Heart right ventricle (tissue), 16 donors: ENCODE measurements at places on chromosomes 12 and 14. TPM values are rescaled to one million over a fixed set of nuclear protein-coding genes. Genes with fewer than 3 reads are reported as not detected.

DNA sequence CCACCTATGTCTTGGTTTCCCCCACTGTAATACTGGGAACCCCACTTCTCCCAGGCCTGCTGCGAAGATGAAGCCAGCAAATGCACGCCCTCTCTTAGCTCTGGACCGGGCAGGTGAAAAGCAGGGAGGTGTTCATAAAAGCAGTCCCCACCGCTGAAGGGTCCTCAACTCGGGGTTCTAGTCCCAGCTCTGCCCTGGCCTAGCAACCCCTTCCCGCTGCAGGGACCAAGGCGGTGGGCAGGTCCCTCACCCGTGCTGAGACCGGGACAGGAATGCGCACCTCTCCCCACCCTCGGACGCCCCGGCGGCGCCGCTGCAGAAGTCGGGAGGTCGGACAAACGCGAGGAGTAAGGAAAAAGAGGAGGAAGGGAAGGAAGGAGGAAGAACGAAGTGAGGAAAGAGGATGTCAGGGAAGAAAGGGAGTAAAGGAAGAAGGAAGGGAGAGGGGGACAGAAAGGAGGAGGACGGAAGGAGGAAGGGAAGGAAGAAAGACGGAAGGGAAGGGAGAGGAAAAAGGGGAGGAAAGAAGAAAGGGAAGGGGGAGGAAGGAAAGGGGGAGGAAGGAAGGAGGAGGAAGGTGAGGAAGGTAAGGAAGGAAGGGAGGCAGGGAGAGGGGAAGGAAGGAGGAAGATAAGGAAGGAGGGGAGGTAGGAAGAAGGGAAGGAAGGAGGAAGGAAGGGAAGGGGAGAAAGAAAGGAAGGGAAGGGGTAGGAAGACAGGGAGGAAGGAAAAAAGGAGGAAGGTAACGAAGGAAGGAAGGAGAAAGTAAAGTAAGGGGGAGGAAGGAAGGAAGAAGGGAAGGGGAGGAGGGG, 701 bp downstream of the SPRING1 start:
- DNase-seq: no peak
- H3K36me3 ChIP-seq: peaks cover 29% of the 10 kb centered on the region
- H3K4me1 ChIP-seq: peaks cover 13% of the 10 kb centered on the region
- peak overlapping the region; percentile 91 for H3K4me3 ChIP-seq

Gene CCDC177
- total RNA-seq: not detected

Gene SPTLC2
- total RNA-seq: 14.1 TPM

GRCh38 chr14:25121337-25122129, 71.6 kb upstream of the STXBP6 start:
- H3K4me3 ChIP-seq: no peak overlapping the region
- H3K27ac ChIP-seq: no peak overlapping the region
- no peak for DNase-seq
- H3K27me3 ChIP-seq: no peaks in the 10 kb centered on the region

GRCh38 chr12:104720339-104721038, 237.6 kb downstream of the SLC41A2 start:
- peak overlapping the region; percentile 49 for H3K4me3 ChIP-seq
- peaks cover 31% of the 10 kb centered on the region for H3K4me1 ChIP-seq
- no peak for DNase-seq
- no peaks in the 10 kb centered on the region for H3K27me3 ChIP-seq

Gene PTGER2
- total RNA-seq: 0.47 TPM

GRCh38 chr14:61526405-61527312, 168.7 kb upstream of the HIF1A start:
- peaks cover 22% of the 10 kb centered on the region for H3K36me3 ChIP-seq
- DNase-seq: no peak
- no peaks in the 10 kb centered on the region for H3K27me3 ChIP-seq

Gene C12orf54
- not detected for total RNA-seq

- no peak overlapping the region for H3K4me3 ChIP-seq
- DNase-seq: no peak
- H3K4me1 ChIP-seq: no peaks in the 10 kb centered on the region
Observed at GRCh38 chr14:25007832-25008231, 42.1 kb downstream of the STXBP6 start.

- H3K27ac ChIP-seq: no peak overlapping the region
- no peaks in the 10 kb centered on the region for H3K27me3 ChIP-seq
- H3K4me1 ChIP-seq: no peaks in the 10 kb centered on the region
- H3K4me3 ChIP-seq: no peak overlapping the region
- no peaks in the 10 kb centered on the region for H3K36me3 ChIP-seq
- no peak for DNase-seq
Observed at GRCh38 chr14:54052696-54053385, 96.2 kb upstream of the BMP4 start.

Gene ENO2
- total RNA-seq: 68.4 TPM

DNA sequence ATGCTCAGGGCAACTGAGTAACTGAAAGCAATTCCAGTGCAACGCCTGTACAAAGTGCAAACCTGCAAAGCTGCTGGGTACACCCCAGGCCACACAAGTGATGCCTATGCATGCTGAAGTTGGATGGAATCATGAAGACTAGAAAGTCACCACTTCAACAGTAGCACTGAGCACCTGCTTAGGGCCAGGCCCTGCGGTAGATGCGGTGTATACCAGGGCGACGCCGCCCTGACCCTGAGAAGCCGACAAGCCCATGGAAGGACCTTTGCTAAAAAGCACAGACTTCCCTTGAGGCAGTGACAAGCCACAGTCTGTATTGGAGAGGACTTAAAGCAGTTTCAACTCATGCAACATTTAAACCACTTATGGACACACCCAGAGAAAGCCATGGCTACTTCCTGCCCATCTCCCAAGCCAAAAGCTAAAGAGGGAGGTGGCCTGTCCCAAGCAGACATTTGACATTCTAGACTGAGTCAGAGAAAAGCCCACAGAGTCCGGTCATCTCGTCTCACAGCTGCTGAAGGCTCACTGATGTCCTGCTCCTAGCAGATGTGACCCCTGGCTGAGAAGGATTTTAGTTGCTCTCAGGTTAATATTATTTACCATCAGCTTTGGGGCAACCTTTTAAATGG, 843.9 kb upstream of the TMEM132C start:
- no peaks in the 10 kb centered on the region for H3K27me3 ChIP-seq
- H3K27ac ChIP-seq: no peak overlapping the region
- no peak for DNase-seq
- no peaks in the 10 kb centered on the region for H3K36me3 ChIP-seq
- H3K4me3 ChIP-seq: no peak overlapping the region

DNA sequence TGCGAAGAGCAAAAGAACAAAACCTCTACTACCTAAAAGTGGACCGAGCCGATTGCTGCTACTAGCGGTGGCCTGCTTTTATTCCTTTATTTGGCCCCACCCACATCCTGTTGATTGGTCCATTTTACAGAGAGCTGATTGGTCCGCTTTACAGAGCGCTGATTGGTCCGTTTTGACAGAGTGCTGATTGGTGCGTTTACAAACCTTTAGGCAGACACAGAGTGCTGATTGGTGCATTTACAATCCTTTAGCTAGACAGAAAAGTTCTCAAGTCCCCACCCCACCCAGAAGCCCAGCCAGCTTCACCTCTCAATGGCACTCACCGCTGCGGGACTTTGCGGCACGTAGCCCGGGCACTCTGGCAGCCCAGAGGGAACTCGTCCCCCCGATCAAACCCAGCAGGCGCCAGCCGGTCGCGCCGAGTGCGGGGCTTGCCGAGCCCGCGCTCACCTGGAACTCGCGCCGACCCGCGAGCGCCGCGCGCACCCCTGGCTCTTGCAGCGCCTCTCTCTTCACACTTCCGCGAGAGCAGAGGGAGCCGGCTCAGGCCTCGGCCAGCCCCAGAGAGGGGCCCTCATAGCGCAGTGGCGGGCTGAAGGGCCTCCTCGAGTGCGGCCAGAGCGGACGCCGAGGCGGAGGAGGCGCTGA, 8.7 kb upstream of the FGD4 start:
- no peaks in the 10 kb centered on the region for H3K36me3 ChIP-seq
- H3K4me3 ChIP-seq: peak overlapping the region; percentile 52
- H3K27ac ChIP-seq: no peak overlapping the region
- peak; percentile 24 for DNase-seq

DNA sequence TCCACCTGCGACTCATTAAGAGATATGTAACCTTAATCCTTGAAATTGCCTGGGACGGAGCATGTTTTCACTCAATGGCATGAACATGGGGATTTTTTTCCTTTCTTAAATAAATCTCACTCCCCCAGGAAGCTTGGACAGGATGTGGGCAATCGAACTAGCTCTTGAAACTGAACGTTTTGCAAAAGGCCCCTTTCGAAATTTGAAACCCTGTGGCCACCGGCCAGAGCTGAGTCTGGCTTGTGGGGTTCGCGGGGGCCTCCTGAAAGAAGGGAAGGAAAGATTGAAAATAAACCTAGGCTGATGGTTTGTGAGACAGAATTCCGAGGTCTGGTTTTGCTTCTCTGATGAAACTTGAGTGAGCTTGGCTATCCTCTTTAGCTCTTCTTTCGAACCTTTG, 101.4 kb upstream of the RTL1 start:
- no peak overlapping the region for H3K4me3 ChIP-seq
- H3K27ac ChIP-seq: no peak overlapping the region
- DNase-seq: no peak
- no peaks in the 10 kb centered on the region for H3K36me3 ChIP-seq
- H3K27me3 ChIP-seq: peaks cover 15% of the 10 kb centered on the region

DNA sequence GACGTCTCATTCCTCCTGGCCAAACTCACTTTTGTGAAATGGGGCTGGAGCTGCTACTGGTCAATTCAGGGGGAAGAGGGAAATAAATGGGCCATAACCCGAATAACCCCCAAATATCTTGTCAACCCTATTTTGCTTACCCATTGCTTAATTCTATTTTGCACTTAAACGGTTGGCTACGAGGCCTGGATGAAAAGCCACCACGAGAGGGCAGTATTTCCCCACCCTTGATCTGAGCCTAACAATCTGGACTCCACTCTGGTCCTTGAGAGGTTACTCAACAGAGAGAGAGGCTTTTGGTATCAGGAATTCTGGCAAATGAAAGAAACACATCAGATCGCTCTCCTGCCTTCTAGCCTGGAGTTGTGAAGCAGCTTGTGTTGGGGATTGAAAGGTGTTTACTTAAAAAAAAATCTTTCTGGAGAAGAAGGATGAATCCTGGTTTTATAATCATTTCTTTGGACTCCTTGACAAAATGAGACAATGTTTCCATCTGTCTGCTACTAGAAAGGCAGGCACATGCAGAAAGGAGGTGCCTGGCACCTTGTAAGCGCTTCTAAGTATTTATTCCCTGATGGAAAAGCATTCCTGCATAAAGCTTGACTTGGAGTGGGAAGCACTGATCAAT, 22.4 kb upstream of the FBXO21 start:
- DNase-seq: peak; percentile 74
- H3K4me3 ChIP-seq: no peak overlapping the region
- H3K27ac ChIP-seq: no peak overlapping the region
- H3K36me3 ChIP-seq: no peaks in the 10 kb centered on the region

DNA sequence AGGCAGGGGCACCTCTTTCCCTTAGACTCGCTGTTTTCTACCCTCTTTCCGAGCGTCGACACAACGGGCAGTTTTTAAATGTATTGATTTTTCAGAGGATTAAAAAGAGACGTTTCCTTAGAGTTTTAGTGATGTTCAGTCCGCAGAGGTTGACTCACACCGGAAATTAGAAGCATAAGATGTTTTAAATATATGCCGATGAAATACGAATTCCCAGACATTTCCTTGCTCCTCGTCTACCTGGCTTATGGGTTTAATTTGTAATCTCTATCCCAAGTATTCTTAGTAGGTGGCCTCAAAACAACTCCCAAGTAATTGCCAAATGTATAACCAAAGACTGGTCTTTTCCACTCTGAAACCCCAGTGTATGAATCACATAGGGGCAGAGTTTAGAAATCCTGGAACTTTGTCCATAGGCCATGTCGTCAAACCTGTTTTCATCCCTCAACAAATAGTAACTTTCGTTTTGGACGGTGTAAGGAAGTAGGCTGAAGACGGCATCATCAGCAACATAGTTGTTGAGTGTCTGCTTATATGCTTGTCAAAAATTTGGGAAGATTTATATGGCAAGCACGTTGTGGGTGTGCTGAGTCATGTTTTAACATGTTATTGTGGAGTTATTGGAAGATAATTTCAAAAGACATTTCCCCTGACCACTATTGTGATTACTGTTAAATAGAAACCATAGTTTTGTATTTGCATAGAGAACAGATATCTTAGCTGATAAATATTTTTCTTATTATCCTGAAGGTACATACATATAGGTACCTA, 824 bp downstream of the TBK1 start:
- DNase-seq: no peak
- peaks cover 24% of the 10 kb centered on the region for H3K36me3 ChIP-seq
- H3K4me1 ChIP-seq: peaks cover 8% of the 10 kb centered on the region
- H3K27ac ChIP-seq: peak overlapping the region; percentile 92
- no peaks in the 10 kb centered on the region for H3K27me3 ChIP-seq

DNA sequence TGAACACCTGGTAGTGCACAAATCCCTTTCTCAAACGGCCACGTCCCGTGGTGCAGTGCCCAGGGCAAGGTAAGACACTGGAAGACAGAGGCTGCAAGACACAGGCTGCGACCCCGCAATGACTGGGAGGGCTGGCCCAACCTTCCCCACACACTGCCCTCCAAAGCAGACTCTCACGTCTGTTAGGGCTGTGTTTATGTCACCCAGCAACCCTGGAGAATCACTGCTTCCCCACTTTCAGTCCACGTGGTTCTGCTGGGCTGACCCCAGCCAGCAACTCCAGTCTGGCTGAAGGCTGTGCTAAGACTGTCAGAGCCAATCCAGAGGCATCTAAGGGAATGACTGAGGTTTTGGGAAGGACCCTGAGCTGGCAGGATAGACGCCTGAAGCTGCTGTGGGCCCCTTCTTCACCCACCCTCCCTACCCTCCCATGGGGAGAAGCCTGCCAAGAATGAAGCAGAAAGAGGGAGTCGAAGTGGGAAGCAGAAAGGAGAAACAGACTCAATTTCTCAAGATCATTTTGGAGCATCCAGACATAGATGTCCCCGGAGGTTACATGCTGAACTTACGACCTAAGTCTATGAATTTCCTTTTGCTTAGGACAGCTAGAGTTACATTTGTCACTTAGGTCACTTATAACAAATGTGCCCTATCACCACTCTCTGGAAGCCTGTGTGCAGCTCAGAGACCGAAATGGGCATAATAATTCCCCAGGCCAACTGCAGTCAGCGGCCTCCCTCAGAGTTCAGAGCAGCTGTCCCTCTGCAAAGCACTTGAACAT, 11.7 kb downstream of the KDM2B start:
- peak; percentile 29 for DNase-seq
- no peaks in the 10 kb centered on the region for H3K27me3 ChIP-seq
- no peak overlapping the region for H3K4me3 ChIP-seq
- peaks cover 18% of the 10 kb centered on the region for H3K36me3 ChIP-seq

DNA sequence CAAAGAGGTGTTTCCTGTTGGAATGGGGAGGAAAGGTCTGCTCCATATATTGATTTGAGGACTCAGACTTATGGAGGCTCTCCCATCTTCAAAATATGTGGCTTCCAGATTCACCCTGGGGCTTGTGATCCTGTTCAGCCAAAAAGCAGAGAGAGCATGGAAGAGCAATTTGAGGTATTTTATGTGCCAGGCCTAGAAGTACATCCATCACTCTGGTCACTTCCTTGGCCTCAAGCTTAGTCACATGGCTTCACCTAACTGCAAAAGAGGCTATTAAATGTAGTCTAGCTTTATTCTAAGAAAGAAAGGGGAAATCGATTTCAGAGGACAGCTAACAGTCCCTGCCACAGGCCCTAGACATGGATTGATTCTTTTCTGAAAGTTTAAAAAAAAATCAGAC, 86.2 kb downstream of the C12orf50 start:
- H3K4me3 ChIP-seq: no peak overlapping the region
- H3K4me1 ChIP-seq: no peaks in the 10 kb centered on the region
- DNase-seq: no peak
- no peaks in the 10 kb centered on the region for H3K27me3 ChIP-seq
- H3K36me3 ChIP-seq: no peaks in the 10 kb centered on the region
